ENCODE measurements at places on chromosomes 12 and 14.

- no peak for DNase-seq
Observed at GRCh38 chr14:55843718-55844403, 263.9 kb downstream of the KTN1 start.

DNA sequence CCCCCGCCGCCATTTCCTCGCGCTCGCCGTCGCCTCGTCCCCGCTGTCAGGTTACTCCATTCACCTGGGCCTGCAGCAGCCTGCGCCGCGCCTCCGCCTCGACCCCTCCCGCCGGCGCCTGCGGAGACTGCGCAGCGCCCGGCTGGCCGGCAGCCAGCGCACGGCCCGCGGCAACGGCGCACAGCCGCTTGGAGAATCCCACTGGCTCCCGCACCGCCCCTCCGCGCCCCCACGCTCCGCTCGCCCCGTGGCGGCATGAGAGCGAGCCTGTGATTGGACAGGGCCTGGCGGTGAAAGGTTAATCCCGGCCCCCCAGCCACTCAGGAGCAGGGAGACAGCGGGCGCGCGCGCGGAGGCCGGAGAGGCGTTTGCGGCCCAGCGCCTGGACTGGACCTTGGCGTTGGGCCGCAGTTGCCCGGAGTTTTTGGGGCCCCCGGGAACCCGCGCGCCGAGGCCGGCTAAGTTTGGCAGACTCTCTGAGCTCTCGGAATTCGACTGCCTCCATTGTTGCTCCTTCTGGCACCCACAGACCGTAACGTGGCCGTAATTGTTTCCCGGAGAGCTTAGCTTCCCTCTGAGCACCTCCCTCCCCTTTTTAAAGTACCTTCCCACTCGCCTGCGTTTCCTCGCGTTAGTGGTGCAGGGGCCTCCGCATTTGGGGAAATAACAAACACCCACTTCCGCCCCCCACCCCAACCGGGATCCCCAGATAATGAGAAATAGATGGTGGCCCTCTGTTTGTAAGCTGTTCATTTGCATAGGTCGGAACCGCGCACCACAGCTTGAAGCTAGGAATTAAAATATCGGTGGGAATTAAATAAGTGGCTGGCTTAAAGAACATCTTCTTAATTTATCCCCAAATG, at the start of gene DICER1:
Gene DICER1, minus strand, starts transcription at position 203 of the 863 bp plus-strand sequence. CDS start 24,071 bp downstream, outside the sequence.
- peak; percentile 89 for DNase-seq

DNA sequence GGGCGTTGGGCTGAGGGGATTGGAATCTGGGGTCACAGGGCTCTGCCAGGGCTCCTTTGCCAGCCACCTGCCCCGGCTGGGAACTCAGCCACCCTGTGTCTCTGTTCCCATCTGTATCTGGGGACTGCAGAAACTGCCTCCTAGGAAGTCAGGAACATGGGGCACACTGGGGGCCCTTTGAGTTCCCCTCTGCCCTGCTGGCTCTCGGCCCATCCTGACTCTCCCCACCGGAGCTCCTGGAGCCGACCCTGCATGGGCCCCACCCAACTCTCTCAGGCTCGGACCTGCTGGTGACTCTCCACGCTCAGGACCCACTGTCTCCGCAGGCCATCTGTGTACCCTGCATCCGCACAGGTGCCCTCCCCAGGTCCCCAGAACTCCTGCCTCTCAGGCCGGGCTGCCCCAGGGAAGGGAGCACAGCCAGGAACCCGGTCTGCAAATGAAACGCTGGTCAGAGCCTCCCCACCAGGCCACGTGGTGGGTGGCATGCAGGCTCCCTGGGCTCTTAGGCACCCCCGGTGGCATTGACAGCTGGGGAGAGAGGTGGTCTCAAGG, 82.8 kb downstream of the KIF26A start:
- no peak for DNase-seq

GRCh38 chr12:62846491-62846890, 88.5 kb downstream of the PPM1H start:
- DNase-seq, result no peak

DNA sequence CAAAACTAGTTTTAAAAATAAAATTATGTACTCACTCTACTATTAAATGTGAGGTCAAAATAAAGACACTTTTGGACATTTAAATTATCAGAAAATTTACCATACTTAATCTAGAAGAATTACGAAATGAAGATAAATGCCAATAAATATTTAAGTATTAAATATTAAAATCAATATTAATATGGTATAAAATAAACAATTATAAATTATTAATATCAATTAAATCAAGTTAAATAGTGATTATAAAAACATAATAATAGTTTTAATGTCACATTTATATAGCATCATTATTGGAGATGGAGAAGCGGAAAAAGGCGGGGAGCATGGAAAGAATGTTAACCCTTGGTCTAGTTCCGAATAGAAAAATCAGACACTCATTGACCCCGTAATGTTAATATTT, 224.3 kb upstream of the MDGA2 start:
- no peak for DNase-seq

- no peak for DNase-seq
Observed at GRCh38 chr12:47561746-47562145, 144.1 kb downstream of the RPAP3 start.

DNA sequence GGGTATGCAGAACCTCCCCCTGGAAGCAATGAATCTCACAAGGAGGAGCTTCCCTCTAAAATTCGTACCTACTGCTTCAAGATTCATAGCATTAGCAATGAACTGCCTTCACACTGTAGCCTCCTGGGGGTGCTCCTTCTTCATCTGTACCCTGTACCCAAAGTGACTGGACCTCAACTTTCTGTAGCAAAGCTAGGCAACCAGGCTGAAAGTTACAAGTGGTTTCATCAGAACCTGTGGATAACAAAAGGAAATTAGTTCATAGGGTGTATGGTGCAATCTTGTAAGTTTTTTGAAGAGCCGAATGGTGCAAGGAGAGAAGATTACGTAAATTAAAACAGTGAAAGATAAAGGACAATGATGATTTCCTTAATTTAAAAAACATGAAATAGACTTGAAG, 1541.7 kb upstream of the FLRT2 start:
- no peak for DNase-seq

DNA sequence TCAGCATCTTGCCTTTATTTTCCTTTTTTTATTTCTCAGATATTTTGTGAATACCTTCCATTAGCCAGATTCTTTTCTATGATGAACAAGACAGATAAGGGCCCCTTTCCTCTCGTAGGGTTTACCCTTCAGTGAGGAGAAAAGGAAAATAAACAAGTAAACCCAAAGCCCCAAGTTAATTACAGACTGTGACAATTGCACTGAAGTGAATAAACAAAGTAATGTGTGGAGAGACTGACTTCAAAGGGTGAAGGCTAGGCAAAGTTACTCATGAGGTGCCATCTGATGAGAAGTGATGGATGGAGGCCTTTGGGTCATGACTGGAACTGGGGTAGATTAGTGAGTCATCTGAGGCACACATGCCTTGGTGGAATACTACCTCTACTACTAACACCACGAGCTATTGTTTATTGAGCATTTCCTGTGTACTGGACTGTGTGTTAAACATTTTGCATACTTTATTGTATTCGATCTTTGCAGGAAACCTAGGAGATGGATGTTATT, 143.4 kb upstream of the PRICKLE1 start:
- DNase-seq, result no peak

- DNase-seq, result no peak
Observed at GRCh38 chr12:130526813-130527212, 189.1 kb downstream of the PIWIL1 start.

- no peak for DNase-seq
Observed at GRCh38 chr12:19021646-19022045, 107.9 kb upstream of the PLEKHA5 start.

DNA sequence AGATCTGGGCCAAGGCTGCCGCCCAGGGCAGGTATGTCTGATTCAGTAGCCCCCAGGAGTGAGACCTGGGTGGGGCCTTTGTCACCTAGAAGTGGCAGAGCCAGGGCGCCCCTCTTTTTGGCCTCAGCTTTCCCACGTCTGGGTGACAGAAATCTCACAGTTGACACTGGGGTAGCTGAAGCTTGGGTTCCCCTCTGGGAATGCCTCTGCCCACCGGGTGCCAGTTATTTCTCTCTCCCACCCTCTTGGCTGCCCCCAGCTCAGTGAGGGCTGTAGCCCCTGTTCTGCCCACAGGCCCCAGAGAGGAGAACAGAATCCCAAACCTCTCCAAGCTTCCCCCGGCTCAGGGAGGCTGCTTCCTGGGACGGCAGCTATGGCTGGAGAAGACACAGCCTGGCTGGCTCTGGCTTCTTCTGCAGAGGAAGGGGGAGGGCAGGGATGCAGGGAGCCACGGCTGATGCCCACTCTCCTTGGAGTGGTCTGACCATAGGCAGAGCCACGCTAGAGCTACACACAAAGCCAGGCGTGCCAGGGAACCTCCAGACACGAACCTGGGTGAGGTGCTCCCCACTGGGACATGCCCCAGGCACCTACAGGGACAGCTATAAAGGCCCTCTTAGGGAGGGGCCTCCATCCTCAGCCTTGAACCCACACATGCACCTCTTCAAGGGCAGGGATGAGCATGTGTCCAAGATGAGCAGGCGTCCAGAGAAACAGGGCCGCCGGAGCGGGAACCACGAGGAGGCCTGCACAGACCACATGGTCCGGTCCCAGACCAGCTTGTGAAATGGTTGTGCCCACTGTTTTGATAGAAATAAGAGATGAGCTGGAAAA, 51.7 kb downstream of the BEGAIN start:
- no peak for DNase-seq

GRCh38 chr14:52467515-52468266, 84.6 kb downstream of the TXNDC16 start:
- DNase-seq, result peak; percentile 39

GRCh38 chr14:91847693-91848092, 19.6 kb downstream of the TC2N start:
- DNase-seq, result no peak
